ENCODE measurements at places on chromosomes 2 and 18.

GRCh38 chr18:31497836-31498573 lies at the start of gene DSG2:
Gene DSG2 (plus strand): TSS chr18:31498177. CDS start chr18:31498252, 75 bp downstream.
- DNase-seq, result no peak

DNA sequence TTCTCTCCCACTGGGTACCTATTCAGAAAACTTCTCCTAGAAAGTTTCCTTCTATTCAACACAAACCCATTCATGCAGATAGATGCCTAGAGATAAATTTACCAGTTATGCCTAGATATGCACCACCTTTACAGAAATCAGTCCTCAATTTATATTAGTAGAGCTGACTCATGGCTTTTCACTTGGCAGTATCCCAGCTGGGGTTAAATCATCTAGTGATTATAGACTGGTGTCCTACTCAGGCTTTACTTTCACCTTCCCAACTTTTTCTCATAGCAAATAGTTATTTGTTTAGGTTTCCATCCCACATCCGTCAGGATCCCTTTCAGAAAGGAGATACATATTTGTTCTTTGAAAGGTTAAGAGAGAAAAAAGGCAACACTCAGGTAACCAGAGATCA lies 124.5 kb downstream of the AQP4 start:
- DNase-seq, result no peak

DNA sequence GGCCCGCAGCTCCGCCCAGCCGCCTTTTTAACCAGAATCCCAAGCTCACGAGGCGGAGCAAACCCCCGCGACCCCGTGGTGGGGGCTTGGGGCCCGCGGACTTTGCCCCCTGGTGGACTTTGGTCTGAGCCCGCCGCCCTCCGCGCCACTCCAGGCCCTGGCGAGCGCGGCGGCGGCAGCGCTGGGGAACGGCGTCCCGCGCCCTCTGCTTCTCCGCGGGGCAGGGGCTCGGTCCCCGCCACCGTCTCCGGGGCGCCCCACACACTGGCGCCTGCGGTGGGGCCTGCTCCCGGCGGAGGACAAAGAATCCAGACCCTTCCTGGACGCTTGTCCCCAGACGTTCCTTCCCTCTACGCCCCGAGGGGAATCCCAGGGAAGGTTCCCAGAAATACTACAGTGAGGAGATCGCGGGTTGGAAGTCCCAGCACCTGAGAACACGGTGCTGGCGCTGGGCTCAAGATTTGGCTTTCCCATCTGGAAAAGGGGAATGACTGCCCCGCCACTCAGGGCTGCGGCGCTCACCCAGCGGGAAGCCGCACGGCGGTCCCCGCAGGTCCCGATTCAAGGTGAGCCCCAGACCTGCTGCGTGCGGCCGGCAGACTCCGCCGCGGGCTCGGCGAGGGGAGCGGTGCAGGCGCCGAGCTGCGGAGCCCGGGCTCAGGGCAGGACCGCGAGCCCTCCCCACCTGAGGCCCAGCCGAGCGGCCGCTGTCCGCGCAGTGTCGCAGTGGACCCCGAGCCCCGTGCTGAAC lies at the start of gene HAAO:
Gene HAAO (minus strand): TSS at position 1 of the 751 bp plus-strand sequence. CDS start 47 bp downstream, outside the sequence.
- DNase-seq, result no peak

- DNase-seq, result no peak
Measured at GRCh38 chr2:219497495-219498279, 1.0 kb upstream of the GMPPA start.

GRCh38 chr2:210873631-210874030 lies 317.2 kb downstream of the CPS1 start:
- DNase-seq, result no peak

DNA sequence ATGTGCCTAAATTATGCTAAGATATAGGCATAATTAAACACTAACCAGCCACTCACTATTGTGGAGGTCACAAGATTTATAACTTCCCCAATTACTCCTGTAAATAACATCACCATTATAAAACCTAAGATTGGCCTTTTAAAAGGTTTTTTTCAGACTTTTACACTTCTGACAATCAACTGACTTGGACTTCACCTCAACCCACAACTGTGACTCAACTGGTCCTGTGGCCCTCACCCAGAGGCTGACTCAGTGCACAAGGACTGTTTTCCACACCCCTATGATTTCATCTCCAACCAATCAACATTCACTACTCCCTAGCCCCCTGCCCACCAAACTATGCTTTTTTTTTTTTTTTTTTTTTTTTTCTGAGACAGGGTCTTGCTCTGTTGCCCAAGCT lies 11.6 kb downstream of the TTR start:
- DNase-seq, result no peak

- no peak for DNase-seq
Measured at GRCh38 chr2:230166557-230167170, 53.1 kb downstream of the SP110 start.

DNA sequence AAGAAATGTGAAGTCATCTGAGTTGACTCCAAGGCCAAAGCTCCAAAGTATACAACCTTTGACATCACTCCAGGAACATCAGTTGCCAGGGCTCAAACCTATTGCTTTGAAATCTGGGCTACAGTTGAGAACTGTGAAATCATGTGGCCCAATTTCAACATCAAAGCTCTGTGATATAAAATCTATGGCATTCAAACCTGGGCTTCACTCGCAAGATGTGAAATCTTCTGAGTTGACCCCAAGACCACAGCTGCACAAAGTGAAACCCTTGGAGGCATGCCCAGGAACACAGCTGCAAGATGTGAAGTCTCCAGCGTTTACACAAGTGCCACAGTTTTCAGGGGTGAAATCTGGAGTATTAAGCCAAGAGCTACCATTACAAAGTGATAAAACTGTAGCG lies 9.4 kb upstream of the ZNF512 start:
- DNase-seq, result no peak

Data from activated naive CD4-positive, alpha-beta T cell (primary cell).